ENCODE measurements at places on chromosomes 5 and 9.

- DNase-seq, result no peak
Measured at GRCh38 chr5:1156033-1156753, 44.3 kb upstream of the SLC12A7 start.

GRCh38 chr5:173191561-173191960 is 43.4 kb downstream of the NKX2-5 start:
- DNase-seq, result no peak

GRCh38 chr5:88816195-88816594 is 66.8 kb downstream of the MEF2C start:
- DNase-seq, result no peak

DNA sequence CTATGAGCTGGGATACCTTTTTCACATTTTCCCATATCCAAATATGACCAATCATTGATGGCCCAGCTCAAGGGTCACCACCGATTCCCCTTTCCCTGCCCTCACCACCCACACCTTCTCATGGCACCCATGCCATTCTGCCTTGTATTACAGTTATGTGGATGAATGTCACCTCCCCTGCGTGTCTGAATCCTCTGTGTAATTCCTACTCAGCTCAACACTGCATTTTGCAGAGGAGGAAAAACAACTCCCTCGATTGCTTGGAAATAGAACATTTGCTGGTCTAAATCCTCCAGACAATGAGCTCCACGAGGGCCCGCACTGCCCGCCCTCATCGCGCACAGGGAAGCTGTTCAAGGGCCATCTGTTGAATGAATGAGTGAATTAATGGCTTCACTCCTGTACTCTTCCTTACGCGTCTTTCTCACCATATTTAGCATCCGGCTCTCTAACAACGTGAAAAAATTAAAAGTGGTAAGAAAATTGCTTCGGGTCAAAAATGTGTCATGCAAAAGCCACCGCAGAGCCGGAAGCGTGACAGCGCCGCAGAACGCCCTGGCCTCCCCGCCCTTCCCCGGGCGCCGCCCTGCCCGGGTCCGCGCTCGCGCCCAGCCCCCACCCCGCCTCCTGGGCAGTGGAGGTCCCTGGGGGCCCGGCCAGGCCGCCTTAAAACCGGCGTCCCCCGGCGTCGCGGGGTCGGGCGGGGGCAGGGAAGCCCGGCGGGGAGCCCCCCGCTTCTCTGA is 704 bp downstream of the SUSD1 start:
- no peak for DNase-seq

GRCh38 chr9:114281473-114282103 is 41.3 kb upstream of the ORM1 start:
- no peak for DNase-seq

DNA sequence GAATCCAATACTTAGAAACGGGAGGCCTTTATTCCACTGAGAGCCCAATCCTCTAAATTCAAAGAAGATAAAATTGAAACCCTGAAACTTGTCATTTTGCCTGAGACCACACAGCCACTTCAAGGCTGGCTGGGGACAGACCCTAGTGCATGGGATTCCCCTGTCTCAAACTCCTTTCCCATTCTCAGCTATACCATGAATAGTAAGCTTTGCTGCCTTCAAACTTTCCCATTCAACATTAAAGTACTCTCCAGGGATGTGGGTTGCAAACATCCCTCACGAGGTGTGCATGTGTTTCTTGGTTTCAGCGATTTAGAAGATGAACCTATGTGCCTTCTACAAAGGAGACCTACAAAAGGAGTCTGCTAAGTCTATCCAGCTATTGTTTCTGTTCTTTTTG is 64.6 kb downstream of the GABRB2 start:
- no peak for DNase-seq

DNA sequence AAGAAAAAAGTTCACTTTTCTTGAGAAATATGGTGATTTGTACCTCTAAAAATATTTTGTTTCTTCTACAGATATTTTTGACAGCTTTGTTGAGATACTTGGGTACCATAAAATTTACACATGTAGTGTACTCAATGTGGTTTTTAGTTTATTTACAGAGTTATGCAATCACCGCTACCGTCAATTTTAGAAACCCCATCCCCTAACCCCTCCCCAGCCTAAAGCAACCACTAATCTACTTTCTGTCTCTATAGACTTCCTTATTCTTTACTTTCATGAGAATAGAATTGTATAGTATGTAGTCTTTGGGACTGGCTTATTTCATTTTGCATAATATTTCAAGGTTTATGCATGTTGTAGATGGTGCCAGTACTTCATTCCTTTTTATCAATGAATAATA is 45.0 kb upstream of the TDRD7 start:
- DNase-seq, result no peak

- no peak for DNase-seq
Measured at GRCh38 chr9:79470954-79471353, 100.8 kb upstream of the TLE4 start.

GRCh38 chr5:88515881-88516819 is 247.5 kb upstream of the TMEM161B start:
- DNase-seq, result no peak

DNA sequence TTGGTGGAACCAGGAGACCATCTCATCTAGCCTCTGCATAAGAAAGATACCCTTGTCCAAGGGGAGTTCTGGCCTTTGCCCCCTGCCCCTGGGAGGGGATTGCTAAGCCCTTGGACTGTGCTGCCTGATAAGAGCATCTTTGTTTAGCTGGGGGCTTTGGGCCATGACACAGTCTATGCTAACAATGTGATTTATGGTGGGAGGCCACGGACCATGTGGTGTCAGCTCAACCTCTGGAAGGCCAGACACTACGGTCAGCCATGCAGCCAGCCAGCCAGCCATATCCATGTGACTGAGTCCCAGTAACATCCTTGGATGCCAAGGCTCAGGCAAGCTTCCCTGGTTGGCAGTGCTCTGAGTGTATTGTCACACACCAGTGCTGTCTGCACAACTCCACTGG is 244.4 kb downstream of the FSTL4 start:
- DNase-seq, result no peak

- DNase-seq, result no peak
Measured at GRCh38 chr5:96377167-96377566, 55.9 kb downstream of the PCSK1 start.
